Thoracic aorta (tissue), 2 donors: ENCODE measurements at places on chromosomes 2 and 18.

DNA sequence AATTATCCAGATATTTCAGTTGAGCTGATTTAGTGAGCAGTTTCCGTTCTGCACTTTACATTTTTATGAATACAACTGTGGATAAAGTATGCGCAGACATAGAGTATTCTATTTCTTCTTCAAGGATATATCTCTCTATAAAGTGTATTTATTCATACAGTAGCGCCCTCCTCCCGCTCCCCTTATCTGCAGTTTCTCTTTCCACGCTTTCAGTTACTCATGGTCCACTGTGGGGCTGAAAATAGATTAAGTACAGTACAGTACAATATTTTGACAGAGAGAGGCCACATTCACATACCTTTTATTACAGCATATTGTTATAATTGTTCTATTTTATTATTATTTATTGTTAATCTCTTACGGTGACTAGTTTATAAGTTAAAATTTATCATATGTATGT, 19.7 kb upstream of the FHL2 start:
- no peak for DNase-seq

GRCh38 chr18:53991202-53991601, 233.3 kb downstream of the MBD2 start:
- DNase-seq = no peak

- no peak for DNase-seq
Observed at GRCh38 chr2:205043285-205043684, 498.0 kb downstream of the PARD3B start.

GRCh38 chr2:226609366-226609765, 190.3 kb downstream of the IRS1 start:
- no peak for DNase-seq

DNA sequence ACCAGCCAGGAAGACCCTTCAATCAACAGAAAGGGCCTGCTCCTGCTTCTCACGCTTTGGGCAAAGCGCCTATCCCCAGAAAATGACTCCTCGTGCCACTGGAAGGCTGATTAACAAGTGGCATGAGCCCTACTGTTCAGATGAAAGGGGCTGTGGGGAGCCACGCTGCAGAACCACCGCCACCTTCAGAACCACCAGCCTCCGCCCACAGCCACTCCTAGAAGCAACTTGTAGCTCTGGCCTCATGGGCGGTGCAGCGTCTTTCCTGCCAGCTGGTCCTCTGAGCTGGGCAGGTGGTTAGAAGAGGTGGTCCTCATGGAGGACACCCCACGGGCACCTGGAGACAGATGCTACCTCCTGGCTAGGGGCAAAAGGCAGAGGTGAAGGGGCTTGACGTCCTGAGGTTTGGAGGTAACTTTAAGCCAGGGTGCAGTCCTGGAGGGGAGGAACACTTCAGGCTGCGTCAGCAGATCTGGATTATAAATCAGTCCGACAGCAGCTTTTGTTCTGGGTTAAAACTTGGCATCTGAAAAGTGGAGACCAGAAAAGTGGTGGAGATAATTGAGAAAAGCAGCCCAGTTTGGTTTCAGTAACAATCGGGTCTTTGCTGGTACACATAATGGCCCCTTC, 861 bp upstream of the SEMA4C start:
- DNase-seq = no peak

- no peak for DNase-seq
Observed at GRCh38 chr2:8432706-8433336, 249.0 kb upstream of the ID2 start.

DNA sequence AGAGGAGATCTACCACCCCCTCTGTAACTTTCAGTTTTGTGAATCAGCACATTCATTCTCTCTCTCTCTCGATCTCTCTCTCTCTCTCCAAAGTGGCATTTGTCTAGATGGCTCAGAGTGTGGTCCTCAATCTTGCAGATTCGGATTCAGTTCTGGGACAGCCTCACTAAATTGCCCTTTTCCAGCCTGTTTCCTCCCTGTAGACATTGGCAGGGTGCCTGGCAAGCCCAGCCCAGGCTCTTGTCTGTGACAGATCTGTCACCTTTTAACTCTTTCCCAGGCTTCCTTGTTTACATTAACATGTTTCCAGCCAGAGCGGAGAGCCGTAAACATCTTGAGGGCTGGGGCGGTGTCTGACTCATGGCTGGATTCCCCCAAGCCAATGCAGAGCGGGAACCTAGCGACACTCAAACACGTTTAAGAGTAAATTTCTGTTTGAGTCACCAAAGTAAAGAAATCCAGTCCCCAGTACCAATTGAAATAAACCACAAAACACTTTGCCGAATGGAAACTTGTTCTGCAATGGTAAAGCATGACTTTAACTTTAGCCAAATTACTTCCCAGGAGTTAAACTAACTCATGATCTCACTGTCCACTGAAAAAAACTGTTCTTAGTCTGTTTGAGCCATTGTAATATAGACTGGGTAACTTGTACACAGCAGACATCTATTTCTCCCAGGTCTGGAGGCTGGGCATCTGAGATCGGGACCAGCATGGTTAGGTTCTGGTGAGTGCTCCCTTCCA, 6.6 kb upstream of the CYP27C1 start:
- no peak for DNase-seq

DNA sequence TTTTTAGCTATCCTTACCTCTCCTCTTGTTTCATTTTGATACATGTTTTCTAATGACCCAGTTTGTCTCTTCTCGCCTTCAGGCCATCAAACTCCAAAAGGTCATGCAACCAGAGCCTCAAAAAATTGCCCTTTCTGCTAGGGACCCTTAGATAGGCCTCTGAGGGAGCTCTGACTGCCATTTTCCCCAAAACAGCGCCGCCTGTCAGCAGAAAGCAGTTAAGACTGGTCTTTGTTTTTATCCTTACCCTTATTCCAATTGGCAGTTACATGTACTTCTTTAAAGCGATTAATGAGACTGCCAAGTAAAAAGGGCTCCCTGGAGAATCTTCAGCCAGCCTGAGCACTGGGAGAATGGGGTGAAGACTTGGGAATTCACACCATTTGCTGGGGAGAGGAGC, 55.1 kb upstream of the RIT2 start:
- no peak for DNase-seq

DNA sequence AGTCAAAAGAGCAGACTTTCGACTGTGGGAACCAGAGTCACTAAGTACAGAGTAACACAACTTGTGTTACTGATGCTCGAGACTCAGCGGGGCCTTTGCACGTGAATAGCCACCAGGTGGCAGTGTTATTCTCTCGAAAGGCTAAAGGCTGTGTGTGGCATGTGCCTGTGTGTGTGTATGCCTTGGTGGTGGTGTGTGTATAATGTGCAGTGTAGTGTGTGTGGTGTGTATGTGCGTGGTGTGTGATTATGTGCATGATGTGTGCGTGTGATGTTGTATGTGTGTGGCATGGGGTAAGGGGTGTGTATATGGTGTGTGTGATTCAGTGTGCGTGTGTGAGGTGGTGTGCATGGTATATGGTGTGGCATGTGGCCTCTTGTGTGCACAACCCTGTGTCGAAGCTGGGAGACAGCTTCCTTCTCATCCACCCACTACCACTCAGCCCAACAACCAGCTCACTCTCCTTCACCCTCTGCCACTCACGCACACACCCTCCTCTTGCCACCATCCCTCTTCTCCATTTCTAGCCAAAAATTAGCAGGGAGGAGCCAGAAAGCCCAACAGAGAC, 83.0 kb upstream of the ZNF532 start:
- DNase-seq = peak; percentile 58

DNA sequence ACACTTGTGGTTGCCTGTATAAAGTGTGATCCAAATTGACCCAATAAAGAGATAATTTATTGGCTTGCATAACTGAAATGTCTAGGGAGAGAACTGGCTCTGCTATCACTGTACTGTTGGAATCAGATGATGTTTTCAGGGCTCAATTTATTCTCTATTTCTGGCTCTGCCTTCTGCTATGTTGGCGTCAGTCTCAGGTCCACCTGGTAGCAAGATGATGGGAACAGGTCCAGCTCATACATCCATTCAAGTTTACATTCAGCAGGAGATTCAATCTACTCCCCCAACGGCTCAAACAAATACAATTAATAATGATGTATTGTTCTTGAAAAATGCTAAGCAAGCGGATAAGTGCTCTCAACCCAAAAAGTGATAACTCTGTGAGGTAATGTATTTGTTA, 297.7 kb upstream of the SYT4 start:
- DNase-seq = no peak

DNA sequence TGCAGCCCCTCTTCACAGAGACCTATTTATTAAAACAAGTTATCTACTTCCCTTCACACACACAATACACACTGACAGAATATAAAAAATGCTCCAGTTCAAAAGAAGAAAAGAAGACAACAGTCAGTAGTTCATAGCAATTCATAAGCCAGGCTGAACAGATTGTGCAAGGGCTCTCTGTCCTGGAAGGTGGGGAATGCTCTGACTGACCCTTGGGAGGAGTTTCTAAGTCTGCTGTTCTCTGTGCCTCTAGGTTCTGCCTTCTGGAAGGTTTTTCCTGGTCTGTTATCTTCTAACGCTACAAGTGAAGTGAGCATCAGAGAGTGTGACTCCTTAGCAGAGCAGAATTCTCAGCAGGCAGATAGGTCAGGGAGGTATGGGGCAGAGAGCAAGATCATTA, 35.7 kb downstream of the SP3 start:
- DNase-seq = no peak

- no peak for DNase-seq
Observed at GRCh38 chr2:217705461-217705860, 297.3 kb downstream of the TNS1 start.

GRCh38 chr2:193584522-193584938, 1389.8 kb upstream of the TMEFF2 start:
- no peak for DNase-seq

GRCh38 chr2:236107536-236107935, 60.6 kb downstream of the GBX2 start:
- no peak for DNase-seq

- no peak for DNase-seq
Observed at GRCh38 chr2:6283259-6283658, 582.4 kb downstream of the CMPK2 start.

- DNase-seq = no peak
Observed at GRCh38 chr18:7755753-7756475, 188.8 kb downstream of the PTPRM start.

DNA sequence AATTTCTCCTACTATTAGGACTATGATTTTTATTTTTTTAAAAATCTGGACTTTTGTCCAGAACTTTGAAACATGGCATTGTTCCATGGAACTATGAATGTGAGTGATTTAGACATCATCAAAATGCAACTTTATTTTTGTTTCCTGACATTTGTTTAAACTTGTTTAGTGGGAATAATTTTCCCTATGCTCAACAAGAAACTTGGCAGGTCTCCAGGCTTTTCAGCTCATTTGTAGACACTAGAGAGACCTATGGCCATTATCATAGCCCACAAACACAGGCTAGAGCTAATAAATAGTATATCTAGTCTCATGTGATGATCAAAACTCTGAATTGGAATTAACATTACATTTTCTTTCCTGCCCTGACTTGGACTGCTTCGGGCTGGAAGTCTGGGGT, 145.1 kb upstream of the CELF4 start:
- DNase-seq = no peak

DNA sequence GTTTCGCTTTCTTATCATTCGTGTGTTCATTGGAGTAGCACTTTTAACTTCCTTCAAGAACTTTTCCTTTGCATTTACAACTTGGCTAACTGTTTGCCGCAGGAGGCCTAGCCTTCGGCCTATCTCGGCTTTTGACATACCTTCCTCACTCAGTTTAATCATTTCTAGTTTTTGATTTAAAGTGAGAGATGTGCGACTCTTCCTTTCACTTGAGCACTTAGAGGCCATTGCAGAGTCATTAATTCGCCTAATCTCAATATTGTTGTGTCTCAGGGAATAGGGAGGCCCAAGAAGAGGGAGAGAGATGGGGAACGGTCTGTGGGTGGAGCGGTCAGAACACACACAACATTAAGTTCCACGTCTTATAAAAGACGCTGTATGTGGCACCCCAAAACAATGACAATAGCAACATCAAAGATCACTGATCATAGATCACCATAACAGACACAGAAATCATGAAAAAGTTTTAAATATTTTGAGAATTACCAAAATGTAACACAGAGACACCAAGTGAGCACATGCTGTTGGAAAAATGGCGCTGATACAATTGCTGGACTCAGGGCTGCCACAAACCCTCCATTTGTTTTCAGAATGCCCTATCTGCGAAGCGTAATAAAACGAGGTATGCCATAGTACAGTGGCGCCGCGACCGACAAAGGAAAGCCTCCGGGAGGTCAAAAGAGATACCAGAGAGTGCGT, 553 bp downstream of the TIGD1 start:
- no peak for DNase-seq

DNA sequence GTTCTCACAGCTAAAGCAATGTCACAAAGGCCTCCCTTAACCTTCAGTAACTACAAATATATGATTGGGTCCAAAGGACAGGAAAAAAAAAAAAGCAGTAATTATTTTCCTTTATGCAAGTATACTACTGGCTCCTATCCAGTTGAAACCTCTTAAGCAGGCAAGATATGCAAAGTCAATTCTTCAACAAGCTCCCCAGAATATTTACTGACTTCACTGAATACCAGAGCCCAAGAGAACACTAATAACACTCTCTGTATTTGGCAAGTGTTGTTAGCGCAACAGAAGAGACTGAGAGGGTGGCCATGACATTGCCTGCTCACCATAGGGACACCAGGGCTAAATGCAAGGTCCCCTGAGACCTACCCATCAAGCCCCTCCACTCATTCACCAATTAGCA, 74.5 kb downstream of the AP1S3 start:
- no peak for DNase-seq

GRCh38 chr2:61013382-61013781, 4.1 kb upstream of the PEX13 start:
- no peak for DNase-seq

DNA sequence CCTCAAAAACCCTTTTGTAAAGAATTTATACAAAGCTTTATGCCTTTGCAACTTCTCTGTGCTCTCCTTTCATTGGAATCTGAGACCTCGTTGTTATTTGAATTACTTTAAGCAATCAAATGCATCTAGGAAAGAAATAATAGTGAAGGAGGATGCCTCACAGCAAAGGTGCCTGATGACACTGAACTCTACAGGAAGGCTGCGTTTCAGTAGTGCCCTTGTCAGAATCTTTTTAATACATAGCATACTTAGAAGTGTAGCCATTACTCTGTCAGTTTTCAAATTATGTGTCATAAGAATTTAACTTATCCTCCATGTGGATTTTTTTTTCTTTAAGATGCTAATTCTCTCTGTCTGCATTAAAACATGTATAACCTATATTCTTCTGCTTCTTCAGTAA, 9.6 kb upstream of the LYPD6B start:
- no peak for DNase-seq

GRCh38 chr2:125736306-125736705, 919.7 kb upstream of the GYPC start:
- no peak for DNase-seq

DNA sequence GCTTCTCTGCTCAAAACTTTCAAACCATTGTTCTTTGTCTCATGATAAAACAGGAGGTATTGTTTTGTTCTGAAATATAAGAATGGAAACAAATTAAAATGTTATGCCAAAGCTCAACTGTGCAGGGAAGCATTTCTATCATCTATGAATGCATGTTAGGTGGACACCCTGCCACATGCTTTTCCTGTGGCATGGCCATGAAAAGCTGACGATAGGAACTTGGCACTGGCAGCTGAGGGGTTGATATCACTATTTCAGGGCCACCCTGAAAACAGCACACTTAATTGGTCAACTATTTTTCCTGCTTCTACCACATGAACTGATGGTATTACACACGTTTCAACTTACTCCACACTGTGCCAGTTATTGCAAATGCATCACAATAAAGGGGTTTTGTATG, 157.3 kb downstream of the MREG start:
- DNase-seq = no peak

- no peak for DNase-seq
Observed at GRCh38 chr2:65061910-65062339, 5.7 kb downstream of the CEP68 start.

GRCh38 chr2:181289698-181290097, 167.5 kb upstream of the ITGA4 start:
- DNase-seq = no peak

GRCh38 chr2:190637903-190638618, 10.8 kb upstream of the NAB1 start:
- DNase-seq = no peak
